ENCODE measurements at places on chromosomes 1 and 21. TPM values are rescaled to one million over a fixed set of nuclear protein-coding genes. Genes with fewer than 3 reads are reported as not detected.

LCE2A gene
- total RNA-seq = not detected

ADORA3 gene
- not detected for total RNA-seq

KRTAP12-3 gene
- total RNA-seq = not detected

CDCA8 gene
- 14.5 TPM for total RNA-seq

TDRD5 gene
- total RNA-seq = not detected

CDKN2C gene
- total RNA-seq = 136 TPM

GJA5 gene
- total RNA-seq = not detected

IL6R gene
- total RNA-seq = 17.5 TPM

DHRS3 gene
- 489 TPM for total RNA-seq

LRRC8C gene
- 1.4 TPM for total RNA-seq

HEATR1 gene
- 1.6 TPM for total RNA-seq

DNA sequence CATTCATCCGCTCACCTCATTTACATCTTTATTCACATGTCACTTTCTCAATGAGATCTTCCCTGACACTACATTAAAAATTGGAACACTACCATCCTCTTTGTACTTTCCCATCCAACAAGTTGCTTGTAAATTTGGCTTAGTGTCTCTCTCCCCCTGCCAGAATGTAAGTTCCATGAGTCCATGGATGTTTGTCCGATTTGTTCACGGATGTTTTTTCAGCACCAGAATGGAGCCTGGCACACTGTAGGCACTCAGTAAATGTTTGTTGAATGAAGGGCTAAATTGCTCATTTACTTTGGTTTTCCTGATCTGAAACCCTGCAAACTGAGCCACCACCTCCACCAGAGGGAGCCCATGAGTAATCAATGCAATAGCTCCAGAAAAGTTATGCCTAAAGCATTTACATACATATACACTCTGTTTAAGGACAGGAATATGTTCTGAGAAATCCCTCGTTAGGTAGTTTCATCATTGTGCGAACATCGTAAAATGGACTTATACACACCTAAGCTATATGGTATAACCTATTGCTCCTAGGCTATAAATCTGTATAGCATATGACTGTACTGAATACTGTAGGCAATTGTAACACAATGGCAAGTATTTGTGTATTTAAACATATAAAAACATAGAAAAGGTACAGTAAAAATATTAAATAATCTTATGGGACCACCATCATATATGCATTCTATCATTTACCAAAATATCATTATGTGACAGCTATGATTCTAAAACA is 2.8 kb upstream of the EYA3 start:
- peak; percentile 54 for DNase-seq

DNA sequence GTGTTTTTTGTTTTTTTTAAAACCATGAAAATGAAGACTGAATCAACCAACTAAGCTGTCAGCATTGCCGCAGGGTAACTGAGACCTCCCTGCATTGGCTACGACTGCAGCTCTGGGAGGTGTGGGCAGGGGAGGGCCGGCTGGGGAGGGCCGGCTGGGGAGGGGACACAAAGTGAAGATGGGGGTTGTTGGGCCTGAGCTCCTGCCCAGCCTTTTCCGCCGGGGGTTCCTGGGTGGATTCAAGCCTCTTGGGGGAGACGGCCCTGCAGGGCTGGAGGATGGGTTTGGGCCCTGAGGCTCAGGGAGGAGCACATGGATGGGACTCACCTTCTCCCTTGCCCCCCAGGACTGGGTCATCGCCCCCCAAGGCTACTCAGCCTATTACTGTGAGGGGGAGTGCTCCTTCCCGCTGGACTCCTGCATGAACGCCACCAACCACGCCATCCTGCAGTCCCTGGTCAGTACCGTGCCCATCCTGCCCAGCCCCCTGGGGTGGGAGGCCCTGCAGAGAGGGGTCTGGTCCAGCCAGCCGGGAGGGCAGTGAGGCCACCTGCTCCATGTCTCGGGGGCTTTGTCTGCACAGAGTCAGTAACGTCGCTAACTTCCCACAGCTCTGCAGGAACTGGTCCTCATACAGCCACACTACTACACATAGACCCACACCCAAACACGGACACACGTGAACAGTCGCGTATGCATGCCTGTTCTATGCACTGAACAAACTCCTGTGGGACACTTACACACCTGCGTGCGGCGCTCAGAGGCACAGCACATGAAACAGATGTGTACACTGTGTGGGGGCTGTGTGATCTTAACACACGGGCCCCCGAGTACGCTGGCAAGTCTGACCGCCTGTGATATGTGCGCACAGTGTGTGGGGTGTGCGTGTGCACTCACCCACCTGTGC is 31.5 kb downstream of the BMP8A start:
- no peak for DNase-seq

GRCh38 chr1:219190605-219191004 is 16.9 kb downstream of the LYPLAL1 start:
- no peak for DNase-seq

DNA sequence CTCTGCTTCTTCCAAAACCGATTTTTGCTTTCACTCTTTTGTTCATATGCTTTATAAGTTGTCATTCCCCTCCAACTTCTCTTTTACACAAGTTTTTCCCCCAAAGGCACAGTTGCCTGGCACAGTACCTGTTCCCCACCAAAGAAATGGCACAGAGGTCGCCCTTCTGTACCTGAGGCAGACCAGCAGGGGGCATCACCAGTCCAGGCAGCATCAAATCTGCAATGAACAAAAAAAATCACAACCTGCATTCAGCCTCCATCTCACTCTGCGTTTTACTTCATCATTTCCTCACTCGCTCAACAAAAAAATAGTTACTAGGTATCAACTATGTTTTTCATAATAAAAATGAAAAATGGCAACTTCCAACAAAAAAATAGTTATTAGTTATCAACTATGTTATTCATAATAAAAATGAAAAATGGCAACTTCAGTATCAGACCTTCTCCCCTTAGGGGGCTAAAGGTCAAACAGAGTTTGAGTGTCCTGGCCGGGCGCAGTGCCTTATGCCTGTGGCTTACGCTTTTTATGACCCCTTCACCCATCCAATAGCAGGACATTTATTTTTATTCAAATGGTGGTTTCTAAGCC is 4.1 kb downstream of the EIF2D start:
- DNase-seq = peak; percentile 29

GRCh38 chr1:77202751-77203150 is 16.5 kb downstream of the PIGK start:
- no peak for DNase-seq

GRCh38 chr1:1677718-1678580 is 14.6 kb downstream of the SLC35E2B start:
- DNase-seq = no peak

DNA sequence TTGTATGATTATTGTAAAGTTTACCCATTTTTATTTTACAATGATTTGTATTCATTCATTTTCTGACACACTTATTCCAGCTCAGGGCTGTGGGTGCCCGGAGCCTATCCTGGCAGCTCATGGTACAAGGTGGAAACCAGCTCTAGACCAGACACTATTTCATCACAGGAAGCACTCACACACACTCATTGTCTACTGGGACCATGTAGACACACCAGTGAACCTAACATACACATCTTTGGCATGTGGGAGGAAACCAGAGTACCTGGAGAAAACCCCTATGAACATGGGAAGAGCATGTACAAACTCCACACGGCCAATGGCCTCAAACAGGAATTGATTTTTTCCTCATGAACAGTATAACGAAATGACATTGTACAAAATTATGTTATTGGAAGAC is 2.4 kb downstream of the DTL start:
- DNase-seq = no peak

- no peak for DNase-seq
These were observed 191.5 kb downstream of the SDCCAG8 start for GRCh38 chr1:243447347-243447746.

- no peak for DNase-seq
These were observed 161.0 kb downstream of the KCNK2 start for GRCh38 chr1:215243345-215244054.

DNA sequence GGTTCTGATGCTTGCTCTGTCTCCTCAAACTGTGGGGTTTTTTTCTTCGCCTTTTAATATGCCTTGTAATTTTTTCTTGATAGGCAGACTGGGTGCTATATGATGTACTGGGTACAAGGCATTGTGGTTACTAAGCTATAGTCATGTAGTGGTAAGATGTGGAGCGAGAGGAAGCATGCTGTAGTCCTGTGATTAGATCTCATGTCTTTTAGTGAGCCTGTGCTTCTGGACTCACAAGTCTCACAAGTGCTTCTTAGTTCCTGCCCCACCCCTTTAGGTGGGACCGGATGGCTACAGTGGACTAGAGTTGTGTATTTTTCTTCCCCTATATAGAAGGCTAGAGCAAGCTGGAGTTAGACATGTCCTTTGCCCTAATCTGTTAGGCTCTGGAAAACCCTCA is 178.7 kb downstream of the DNM3 start:
- no peak for DNase-seq

- no peak for DNase-seq
These were observed 2.6 kb downstream of the LRRC7 start for GRCh38 chr1:69570356-69570755.

DNA sequence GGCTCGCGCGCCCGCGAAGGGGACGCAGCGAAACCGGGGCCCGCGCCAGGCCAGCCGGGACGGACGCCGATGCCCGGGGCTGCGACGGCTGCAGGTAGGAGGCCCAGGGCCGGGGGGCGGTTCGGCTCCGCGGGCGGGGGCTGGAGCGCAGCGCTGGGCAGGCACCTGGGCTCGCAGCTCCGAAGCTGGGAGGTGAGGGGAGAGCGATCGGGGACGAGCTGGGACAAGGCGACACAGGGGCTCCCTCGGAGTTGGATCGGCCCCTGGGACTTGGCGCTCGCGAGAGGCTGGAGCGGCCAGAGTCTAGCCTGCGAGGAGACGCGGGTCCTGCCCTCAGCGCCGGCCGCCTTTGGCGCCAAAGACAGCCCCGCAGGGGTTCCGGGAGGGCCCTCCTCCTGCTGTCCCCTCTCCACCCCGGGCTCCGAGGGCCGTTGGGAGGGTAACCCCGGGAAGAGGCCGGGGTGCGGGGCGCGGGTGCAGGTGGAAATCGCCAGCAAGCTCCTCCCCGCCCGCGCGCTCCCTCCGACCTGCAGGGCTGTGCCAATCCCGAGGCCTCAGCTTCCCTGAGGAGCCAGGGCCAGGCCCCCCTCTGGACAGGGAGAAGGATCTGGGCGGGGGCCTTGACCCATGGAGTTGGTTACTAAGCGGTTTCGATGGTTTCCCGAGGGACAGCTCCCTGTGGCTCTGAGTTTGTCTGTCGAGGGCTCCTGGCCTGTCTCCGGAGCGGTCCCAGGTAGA is 401 bp downstream of the TP73 start:
- peak; percentile 47 for DNase-seq

- DNase-seq = no peak
These were observed 546.4 kb downstream of the OMA1 start for GRCh38 chr1:58000116-58000515.

DNA sequence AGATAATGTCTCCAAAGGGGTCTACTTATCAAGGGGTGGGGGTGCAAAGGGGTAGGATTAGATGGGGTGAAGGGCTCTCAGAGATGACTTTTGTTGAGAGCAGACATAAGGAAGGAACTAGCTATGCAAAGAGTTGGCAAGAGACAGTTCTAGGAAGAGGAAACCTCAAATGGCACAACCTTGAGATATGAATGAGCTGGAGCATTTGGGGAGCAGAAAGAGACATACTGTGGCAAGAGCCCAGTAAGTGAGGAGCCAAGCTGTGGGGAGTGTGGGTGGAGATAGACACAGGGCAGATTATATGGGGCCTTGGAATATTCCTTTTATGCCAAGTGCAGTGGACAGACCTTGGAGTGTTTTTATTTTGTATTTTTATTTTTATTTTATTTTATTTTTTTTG is 84.8 kb upstream of the BTG3 start:
- no peak for DNase-seq

DNA sequence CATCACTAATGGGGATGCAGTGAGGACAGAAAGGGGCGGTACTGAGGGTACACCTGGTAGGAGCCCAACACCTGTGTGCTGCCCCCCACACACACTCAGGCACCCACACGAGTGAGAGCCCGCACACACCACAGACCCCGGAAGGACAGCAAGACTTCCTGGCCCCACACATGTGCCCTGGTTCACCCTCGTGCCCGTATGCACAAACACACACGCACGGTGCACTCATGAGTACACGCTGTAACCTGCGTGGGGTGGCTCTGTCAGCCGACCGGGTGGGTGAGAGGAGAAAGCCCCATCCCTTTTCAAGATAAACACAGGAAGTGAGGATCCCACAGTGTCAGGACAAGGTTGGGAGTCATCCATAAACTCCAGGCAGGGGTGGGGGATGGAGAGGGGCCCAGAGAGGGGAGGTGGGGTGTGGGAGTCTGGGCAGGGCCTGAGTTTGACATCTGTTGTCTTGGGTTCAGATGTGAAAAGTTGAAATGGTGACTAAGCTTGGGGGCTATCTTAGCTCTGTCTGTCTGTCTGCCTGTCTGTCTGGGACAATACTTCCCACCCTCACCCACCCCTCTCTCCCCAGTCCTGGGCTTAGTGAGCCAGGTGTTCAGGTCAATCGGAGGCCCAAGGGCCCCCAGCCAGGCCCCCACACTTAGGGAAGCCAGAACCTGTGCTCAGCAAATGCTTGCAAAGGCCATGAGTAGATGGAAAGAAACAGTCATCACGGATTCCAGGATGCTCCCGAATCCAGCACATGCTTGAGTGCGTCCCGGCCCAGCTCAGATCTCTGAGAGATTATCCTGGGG is 119.8 kb upstream of the ZBTB40 start:
- DNase-seq = no peak

DNA sequence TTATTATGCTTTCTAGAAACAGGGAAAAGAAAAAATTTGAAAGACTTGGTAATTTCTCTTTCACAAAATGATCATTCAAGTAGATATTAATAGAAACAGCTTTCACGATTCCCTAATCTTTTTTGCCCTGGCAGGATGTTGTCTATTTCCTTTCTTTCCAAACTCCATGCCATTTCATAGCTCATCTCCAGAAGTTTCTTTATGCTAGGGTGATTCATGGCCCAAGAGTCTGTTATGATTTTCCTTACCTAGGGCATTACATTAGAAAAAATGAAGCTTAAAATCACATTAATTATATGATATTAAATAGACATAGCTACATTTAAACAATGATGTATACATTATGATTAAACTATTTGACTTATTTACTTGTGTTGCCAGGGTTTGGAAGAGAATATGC is 762.1 kb downstream of the LTN1 start:
- DNase-seq = no peak

- DNase-seq = peak; percentile 65
These were observed 190.8 kb downstream of the DYRK1A start for GRCh38 chr21:37557261-37557950.

- peak; percentile 52 for DNase-seq
These were observed 33.1 kb upstream of the NFASC start for GRCh38 chr1:204837440-204838084.

GRCh38 chr1:71921935-71922559 is 360.3 kb downstream of the NEGR1 start:
- DNase-seq = no peak

- peak; percentile 61 for DNase-seq
These were observed 70.1 kb downstream of the EPHB2 start for GRCh38 chr1:22780696-22781095.

Measured in Caki2 (cell line).